ENCODE measurements at places on chromosomes 13 and 19.

- no peak for DNase-seq
Observed at GRCh38 chr13:94031609-94032008, 447.9 kb downstream of the DCT start.

- DNase-seq: no peak
Observed at GRCh38 chr13:33867472-33867871, 49.5 kb downstream of the RFC3 start.

DNA sequence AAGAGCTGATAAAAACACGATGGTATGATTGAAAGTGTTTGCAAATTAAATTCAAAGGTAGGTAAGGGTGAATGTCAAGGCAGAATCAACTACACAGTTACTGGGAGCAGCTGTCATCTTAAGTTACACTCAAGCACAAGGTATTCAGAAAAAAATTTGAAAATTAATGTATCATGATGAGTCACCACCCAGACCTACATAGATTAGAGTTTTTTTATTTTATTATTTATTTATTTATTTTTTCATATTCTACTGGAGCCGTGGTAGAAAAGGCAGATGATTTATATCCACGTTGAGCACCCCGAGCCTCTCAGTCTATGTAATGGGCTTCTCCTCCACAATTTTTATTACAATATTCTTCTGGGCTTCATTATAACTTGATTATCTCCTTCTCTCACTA is 728.9 kb upstream of the ARGLU1 start:
- DNase-seq: no peak

- DNase-seq: no peak
Observed at GRCh38 chr13:44292545-44292944, 81.1 kb upstream of the SERP2 start.

DNA sequence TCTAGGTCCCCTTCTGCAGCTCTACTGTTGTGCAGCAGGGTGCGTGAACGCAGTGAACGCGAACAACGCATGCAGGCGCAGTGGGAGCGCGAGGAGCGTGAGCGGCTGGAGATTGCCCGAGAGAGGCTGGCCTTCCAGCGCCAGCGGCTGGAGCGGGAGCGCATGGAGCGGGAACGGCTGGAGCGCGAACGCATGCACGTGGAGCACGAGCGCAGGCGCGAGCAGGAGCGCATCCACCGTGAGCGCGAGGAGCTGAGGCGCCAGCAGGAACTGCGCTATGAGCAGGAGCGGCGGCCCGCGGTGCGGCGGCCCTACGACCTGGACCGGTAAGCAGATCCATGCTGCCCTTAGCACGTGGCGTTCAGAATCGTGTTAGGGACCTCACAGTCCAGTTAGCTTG is 18.8 kb downstream of the MICOS13 start:
- DNase-seq: no peak

DNA sequence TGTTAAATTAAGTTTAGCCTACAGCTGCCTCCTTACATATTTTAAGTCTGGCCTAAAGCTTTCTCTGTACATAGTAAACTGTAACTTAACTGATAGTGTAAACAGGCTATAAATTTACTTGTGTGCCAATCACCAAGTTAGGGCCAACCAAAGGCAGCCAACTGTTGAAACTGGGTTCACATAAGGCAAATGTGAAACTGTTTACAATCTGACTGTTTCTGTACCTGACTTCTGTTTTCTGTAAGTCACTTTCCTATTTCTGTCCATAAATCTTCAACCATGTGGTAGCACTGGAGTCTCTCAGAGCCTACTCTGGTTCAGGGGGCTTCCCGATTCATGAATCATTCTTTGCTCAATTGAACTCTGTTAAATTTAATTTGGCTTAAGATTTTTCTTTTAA is 103.1 kb downstream of the RAP2A start:
- no peak for DNase-seq

- no peak for DNase-seq
Observed at GRCh38 chr19:38093587-38093986, 130.4 kb downstream of the DPF1 start.

DNA sequence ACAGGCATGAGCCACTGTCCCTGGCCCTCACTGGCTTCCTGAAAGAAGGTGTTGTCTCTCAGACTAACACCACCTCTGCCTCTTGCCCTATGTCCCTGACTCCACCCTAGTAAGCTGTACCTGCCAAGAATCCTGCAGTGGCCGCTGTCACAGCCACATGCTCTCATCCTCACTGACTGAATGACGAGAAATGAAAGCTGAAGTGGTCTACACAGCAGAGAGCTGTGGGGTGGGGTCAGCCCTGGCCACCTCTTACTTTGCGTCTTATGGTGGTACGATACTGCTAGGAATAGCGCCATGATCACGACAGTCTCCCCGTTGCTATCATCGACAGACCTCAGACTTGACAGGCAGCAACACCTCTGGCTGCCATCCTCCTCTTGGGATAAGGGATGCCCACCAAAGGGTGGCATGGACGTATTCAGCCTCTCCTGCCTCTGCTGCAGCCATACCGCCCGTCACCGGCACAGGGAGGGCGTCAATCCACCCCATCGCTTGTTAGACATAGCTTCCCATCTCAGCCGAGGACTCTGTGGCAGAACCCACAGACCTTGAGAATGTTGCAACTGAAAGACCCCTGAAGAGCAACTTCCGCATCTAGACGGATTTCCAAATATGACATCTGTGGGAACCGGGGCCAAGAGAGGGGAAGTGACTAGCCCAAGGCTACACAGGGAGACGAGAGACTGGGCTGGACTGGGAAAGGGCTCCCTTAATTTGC is 809 bp downstream of the MYO1F start:
- DNase-seq: no peak

GRCh38 chr13:108315273-108315672 is 45.8 kb downstream of the TNFSF13B start:
- DNase-seq: no peak

- DNase-seq: no peak
Observed at GRCh38 chr19:23981863-23982262, 67.2 kb downstream of the ZNF726 start.

DNA sequence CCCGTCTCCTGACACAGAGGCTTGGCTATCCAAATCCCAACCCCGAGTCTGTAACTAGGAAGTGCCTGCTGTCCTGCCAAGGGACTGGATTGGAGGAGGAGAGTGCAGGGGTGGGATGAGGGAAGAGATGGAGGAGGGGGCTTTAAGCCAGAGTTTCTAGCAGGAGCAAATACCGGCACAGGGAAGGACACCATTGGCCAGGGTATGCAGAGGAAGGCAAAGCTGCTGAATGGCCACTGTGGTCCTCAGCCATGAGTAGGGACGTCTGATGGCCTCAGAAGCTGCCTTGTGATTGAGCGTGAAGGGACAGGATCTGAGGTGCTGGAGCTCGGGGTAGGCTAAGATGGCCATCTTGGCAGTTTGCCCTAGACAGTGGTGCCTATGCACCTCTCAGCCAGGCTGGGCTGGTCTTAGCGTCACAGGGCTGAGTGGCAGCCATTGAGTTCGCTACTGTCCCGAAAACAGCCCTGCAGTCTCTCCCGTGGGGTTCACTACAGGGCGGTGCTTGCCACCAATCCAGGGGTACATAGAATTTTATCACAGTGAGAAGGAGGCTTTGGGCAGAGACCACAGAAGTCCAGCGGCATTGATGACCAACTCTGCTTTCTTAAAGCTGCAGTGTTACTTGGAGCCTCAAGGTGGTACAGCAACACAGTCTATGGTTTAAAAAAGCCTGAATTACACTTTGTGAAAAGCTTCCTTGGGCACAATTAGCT is 61.8 kb downstream of the AKAP11 start:
- DNase-seq: peak; percentile 5

GRCh38 chr13:67443923-67444322 is 213.8 kb upstream of the PCDH9 start:
- DNase-seq: no peak

DNA sequence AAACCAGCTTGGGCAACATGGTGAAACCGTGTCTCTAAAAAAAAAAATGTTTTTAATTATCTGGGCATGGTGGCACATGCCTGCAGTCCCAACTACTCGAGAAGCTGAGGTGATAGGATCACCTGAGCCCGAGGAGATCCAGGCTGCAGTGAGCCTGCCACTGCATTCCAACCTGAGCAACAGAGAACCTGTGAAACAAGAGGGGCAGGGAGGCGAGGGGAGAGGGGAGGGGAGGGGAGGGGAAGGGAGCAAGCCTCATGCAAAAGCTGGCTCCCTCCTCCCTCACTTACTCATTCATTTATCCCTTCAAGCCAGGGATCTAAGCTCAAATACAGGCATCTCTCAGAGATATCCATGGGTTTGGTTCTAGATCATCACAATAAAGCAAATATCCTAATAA is 8.9 kb downstream of the ATP7B start:
- DNase-seq: no peak

DNA sequence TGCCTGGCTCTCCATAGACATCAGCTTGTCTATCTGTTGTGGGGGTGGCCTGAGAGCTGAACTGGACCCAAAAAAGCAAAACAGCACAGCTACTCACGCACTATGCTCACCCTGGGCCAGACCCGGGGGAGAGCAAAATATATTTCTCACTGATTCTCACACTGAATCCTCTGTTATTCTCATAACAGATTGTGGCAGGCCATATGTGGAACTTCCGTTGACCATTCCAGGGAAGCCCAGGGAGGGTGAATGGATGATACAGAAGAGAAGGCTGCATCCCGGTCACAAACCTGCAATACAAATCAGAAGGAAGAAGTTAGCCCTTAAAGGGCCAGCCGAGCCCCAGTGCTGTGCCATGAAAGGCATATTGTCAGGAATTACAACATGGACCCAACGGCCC is 362.5 kb downstream of the ZNF536 start:
- no peak for DNase-seq

GRCh38 chr19:49763230-49763629 is at the start of gene TSKS:
TSKS (minus strand) TSS chr19:49763306; CDS start chr19:49763247, 59 bp downstream.
- no peak for DNase-seq

DNA sequence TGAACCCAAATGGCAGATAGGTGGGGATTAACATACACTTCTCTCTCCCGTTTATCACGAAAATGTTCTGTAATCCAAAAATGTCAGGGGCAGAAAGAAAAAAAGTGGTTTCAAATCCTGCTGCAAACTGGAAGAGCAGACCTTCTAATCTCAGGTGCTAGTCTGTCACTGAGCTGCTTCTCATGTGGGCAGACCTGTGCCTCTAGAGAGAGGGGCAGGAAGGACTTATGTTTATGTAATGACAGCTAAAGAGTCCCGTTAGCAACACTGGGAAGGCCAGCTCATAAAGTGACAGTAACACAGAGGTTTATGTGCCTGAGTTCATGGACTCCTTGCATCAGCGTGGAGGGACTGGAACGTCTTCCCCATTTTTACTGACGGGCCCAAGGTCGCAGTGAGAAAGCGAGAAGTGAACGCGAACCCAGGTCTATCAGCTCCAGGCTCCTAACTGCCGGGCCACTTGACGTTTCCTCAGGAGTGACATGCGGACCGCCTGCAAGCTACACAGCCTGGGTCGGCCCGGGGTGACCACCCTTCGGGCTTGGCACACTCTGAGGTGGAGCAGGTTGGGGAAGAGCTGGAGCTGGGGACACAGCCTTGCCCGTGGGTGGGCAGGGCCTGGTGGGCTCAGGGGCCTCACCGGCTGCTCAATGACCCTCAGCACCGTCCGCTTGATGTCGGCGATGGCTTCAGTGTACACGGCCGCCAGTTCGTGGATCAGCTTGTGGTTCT is 9.6 kb upstream of the RSPH6A start:
- no peak for DNase-seq

DNA sequence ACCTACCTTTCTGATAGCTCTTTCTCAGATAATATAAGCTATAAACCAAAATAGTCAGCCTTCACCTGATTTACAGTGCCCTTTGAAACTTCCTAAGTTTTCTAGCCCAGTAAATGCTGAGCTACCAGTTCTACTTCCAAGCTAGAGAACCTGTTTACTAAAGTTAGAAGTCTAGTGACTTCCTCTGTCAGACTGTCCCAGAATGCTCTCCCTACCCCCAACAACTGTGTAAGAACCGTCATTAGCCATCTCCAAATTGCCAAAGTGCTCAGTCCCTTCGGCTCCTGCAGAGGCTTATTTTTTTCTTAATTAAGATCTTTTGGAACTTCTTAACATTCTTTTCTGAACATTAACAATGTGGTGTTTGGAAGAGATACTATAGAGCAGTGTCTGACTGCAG is 3.2 kb upstream of the ABCC4 start:
- no peak for DNase-seq

GRCh38 chr19:38319421-38320258 is at the start of gene KCNK6:
KCNK6 (plus strand) TSS chr19:38319845; CDS start chr19:38319951, 106 bp downstream.
- no peak for DNase-seq

GRCh38 chr19:14502334-14503092 is 6.6 kb upstream of the GIPC1 start:
- DNase-seq: no peak

DNA sequence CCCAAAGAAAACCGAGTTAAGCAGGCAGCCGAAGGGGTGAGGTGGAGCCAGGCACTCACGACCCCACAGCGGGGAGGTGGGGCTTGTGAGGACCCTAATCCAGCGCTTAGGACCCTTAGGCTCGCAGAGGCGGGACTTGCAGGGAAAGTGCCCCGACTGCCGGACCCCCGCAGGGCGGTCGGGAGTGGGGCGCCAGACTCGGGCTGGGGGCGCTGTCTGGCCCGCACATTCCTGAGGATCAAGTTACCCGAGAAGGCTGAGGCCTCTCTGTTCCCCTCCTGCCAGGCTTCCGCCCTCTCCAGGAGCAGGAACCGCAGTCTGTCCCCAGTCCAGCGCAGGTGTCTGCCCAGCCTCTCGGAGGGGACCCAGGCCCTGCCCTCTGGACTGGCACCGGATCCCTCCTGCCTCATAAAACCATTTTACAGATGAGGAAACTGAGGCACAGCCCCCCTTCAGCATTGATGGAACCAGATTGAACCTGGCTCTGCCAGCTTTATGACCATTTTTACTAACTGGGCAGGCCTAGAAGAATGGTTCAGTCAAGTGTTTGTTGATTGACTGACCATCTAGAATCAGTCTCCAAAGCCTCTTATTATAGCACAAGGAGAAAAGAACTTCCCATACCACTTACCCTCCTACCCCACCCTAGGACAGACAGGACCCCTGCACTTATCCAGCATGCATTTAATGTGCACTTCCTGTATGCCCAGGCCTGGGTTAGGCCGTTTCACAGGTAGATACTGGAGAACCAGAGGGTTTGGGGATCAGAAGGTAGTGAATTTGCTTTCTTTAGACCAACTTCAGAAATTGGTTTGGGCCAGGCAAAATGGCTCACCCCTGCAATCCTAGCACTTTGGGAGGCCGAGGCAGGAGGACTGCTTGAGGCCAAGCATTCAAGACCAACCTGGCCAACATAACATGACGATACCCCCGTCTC is 6.7 kb upstream of the JUND start:
- no peak for DNase-seq

DNA sequence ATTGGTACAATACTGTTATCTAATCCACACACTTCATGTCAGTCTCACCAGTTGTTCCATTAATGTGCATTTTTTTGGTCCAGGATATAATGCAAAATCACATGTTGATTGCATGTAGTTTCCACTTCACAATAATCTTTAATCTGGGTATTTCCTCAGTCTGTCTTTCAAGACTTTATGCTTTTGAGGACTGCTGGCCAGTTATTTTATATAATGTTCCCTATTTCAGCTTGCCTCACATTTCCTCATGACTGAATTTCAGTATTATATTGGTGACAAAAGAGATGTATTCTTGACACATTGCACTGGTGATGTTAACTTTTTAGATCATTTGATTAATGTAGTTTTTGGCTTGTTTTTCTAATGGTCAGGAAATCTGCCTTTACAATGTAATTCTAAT is 368.3 kb downstream of the IRS2 start:
- no peak for DNase-seq
